ENCODE measurements at places on chromosomes 13 and 19. TPM values are rescaled to one million over a fixed set of nuclear protein-coding genes. Genes with fewer than 3 reads are reported as not detected.

Gene PNKP
- 31.4 TPM for polyA plus RNA-seq

Gene NOVA2
- polyA plus RNA-seq: 2.2 TPM

Gene ZNF470
- 4.0 TPM for polyA plus RNA-seq

Gene TMEM145
- 0.94 TPM for polyA plus RNA-seq

Gene ZNF606
- 11.2 TPM for polyA plus RNA-seq

Gene CYP2A6
- 1.5 TPM for polyA plus RNA-seq

Gene SLC17A7
- polyA plus RNA-seq: 2.1 TPM

Gene ZNF433
- polyA plus RNA-seq: 7.0 TPM

Gene ZSCAN22
- 1.6 TPM for polyA plus RNA-seq

Gene NPAS1
- polyA plus RNA-seq: 0.18 TPM

Gene NAT14
- polyA plus RNA-seq: 27.0 TPM

Gene MAG
- polyA plus RNA-seq: 0.20 TPM

Gene LILRA1
- 0.63 TPM for polyA plus RNA-seq

Gene ZNF442
- polyA plus RNA-seq: 3.8 TPM

Gene APC2
- 0.66 TPM for polyA plus RNA-seq

Gene PRR36
- polyA plus RNA-seq: 0.10 TPM

Gene RFPL4AL1
- polyA plus RNA-seq: not detected

Gene ZNF575
- 2.3 TPM for polyA plus RNA-seq

Gene CGB5
- not detected for polyA plus RNA-seq

Gene CLEC11A
- 43.7 TPM for polyA plus RNA-seq

Gene HTR2A
- polyA plus RNA-seq: 0.49 TPM

Gene DAND5
- polyA plus RNA-seq: not detected

Gene WDR87
- not detected for polyA plus RNA-seq

Gene HS6ST3
- polyA plus RNA-seq: 0.37 TPM

Gene LATS2
- polyA plus RNA-seq: 21.5 TPM

Gene EBI3
- polyA plus RNA-seq: 5.7 TPM

Gene OVOL3
- not detected for polyA plus RNA-seq

Gene MYBPC2
- 0.14 TPM for polyA plus RNA-seq

Gene SLC6A16
- 2.0 TPM for polyA plus RNA-seq

Gene MBD3L3
- not detected for polyA plus RNA-seq

Gene TEAD2
- 54.8 TPM for polyA plus RNA-seq

Gene ZSCAN4
- polyA plus RNA-seq: 0.20 TPM

Gene GJA3
- 0.05 TPM for polyA plus RNA-seq

Gene ALG11
- 9.1 TPM for polyA plus RNA-seq

Gene NBEA
- polyA plus RNA-seq: 16.9 TPM

Gene KIR3DL2
- polyA plus RNA-seq: 0.18 TPM

Measured in urinary bladder (tissue), 4 donors.